ENCODE measurements at places on chromosomes 1 and 21.

DNA sequence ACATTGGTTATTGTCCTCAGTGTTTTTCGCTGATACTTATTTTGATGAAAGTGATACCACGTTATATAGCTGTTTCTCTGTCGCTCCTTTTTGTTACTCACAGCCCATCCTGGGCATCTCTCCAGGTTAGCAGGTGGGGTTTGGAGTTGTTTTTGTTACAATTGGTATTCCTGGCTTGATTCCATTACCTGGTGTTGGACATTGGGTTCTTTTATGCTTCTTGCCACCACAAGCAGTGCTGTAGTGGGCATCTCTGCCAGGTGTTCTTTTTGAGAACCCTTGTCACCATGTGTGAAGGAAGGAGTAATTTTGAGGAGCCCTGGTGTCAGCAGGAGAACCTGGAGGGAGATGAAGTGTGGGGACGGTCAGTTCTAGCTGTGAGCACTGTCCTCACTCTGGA, 47.5 kb upstream of the PWP2 start:
- DNase-seq: no peak

DNA sequence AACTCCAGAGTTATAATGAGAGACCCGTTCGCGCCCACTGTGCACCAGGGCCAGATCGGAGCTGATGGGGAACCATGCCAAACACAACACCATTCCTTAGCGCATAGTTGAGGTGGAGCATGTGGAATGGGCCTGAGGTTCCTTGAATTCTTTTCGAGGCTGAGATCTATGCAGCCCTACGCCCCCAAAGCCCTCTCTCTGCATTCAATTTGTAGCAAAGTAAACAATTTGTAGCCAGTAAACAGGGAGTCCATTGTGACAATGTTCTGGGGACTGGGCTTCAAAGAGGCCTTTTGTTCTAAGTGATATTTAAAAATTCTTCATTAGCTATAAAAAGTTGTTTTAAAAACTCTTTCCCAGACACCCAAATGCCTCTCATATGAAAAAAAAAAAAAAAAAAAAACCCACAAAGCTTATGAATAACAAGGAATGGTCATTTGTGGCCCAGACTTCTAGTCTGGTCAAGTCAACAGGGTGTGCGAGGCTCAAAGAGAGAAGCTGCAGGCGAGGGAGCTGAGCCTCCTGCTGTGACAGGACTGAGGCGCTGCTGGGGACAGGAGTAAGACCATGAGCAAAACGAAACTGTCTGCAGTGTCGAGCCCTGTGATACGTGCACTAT, 30.6 kb upstream of the KCNE2 start:
- DNase-seq: no peak

GRCh38 chr1:178330153-178330552, 166.6 kb downstream of the CLEC20A start:
- no peak for DNase-seq

- no peak for DNase-seq
Observed at GRCh38 chr1:15218287-15219279, 28.4 kb upstream of the FHAD1 start.

GRCh38 chr1:9014475-9015375, 11.5 kb downstream of the SLC2A7 start:
- no peak for DNase-seq

- DNase-seq: no peak
Observed at GRCh38 chr1:21472861-21473260, 32.9 kb downstream of the NBPF3 start.

GRCh38 chr1:222464841-222465210, 83.1 kb downstream of the HHIPL2 start:
- peak; percentile 49 for DNase-seq

- DNase-seq: no peak
Observed at GRCh38 chr1:185598332-185598731, 135.9 kb upstream of the HMCN1 start.

DNA sequence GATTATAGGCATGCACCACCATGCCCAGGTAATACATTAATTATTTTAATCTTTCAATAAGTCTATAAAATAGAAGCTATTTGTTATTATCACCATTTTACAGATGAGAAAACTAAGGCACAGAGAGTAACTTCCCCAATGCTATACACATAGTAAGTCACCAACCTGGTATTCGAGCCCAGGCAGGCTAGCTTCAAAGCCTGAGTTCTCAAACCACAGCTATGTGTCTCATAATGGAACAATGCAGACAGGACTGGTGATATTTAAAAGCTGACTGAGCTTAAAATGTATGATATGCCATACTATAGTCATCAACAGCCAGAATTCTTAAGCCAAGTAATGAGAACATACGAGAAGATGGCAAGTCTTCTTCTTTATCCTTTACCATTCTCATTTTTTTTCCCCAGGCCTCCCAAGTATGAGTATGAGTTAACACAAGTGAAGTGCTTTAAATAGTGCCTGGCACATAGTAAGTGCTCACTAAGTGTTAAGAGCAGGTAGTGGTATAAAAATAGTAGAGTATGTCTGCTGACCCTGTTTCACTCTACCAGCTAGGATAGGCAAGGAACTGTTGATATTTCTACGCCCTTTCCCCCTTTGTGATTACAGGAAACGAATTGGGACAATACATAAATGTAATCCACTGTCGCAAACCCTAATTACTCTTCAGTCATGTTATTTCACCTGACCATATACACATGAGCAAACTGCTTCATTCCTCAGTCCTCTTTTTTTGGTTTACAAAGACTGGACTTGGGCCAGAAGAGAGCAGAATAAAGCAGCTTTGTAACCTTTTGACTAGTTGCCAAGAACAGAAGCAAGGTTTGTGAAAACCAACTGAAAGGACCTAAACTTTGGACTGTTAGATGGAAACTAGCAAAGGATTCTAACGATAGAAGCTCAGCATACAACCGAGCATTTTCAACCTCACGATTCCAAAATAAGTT, 9.5 kb downstream of the EYA3 start:
- no peak for DNase-seq

GRCh38 chr21:45021428-45022347, 52.7 kb upstream of the ADARB1 start:
- no peak for DNase-seq

DNA sequence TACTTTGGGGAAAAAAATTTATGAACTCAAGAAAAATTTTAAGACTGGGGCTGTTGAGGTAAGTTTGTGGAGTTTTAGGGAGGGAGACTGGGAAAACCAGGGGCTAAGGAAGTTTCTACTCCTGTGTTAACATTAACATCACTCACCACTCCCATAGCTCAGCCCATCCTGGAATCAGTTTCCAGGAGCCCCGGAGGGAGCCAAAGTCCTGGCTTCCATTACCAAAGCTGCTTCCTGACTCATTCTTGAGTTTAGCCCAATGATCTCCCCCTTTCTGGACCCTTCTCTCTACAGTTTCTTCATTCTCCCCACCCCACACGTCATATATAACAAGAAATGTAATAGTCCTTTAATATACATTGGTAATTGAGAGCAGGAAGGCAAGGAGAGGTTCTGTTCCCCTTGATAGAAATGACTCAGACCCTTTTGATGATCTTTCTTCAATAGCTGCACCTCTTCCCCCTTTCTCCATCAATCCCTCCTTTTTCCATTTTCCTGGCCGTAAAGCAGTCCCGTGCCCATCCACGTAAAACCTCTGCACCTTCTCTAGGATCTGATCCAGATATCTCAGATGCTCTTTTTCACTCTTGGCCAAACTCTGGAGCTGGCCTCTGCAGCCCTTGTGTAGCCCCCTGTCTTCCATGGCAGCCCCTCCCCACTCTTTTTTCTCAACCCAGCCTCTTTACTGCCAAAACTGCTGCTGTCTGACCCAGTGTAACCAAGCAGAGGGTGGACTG, 4.6 kb upstream of the PIAS3 start:
- no peak for DNase-seq

DNA sequence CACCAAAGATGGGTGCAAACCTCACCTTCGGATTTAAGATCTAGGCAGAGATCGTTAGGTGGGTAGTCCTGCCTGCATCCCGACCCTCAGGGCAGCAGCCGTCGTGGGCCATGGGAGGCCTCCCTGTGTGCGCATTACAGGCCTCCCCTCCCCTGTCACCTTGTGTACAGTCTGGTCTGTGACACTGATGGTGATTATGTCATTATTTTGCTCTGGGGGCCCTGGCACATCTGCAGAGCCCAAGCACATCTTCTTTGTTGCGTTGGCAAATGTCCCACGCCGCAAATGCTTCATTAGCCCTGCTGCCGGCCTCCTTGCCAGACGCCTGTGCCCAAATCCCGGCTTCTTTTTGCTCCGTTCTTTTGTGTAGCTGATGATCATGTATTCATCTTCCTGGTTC, 31.7 kb downstream of the PROX1 start:
- no peak for DNase-seq

GRCh38 chr1:63874278-63874880, 100.6 kb downstream of the ROR1 start:
- no peak for DNase-seq

DNA sequence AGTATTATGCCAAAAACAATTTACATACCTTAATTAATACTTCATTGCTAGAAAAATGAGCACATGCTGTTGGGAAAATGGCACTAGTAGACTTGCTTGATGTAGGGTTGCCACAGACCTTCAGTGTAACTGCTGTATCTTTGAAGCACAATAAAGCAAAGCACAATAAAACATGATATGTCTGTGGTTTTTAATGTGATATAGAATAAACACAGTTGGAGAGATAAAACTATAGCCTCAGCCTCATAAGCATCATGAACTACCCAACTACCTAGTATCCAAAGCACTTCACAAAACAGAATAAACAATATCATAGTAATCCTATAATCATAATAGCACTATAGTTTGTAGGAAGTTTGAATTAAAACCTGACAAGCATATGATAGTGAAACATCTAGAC, 143.5 kb downstream of the SYT14 start:
- no peak for DNase-seq

GRCh38 chr1:39105061-39105840, 79.1 kb downstream of the NDUFS5 start:
- no peak for DNase-seq

DNA sequence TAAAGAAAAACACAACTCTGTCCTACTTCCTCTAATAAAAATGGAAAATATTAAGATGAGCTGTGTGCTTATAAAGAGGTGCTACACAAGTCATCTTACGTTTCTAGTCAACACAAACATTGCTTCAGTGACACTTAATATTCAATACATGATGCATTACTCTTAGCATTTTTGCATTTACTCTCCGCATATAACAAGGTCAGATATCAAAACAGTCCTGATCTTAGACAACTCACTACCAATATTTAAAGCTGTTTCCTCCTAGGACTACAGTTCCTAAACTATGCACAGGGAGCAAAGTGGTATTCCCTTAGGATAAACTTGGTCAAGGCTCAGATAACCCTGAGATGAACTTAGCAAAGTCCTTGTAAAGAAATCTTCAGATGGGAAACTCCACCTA, 12.3 kb downstream of the RIT1 start:
- DNase-seq: no peak

Data from hematopoietic multipotent progenitor cell treated with erythropoietin and hydrocortisone succinate and interleukin-3 and kit ligand, for 17 days (in vitro differentiated cells).